Vagina (tissue), 2 donors: ENCODE measurements at places on chromosomes 12 and 14.

DNA sequence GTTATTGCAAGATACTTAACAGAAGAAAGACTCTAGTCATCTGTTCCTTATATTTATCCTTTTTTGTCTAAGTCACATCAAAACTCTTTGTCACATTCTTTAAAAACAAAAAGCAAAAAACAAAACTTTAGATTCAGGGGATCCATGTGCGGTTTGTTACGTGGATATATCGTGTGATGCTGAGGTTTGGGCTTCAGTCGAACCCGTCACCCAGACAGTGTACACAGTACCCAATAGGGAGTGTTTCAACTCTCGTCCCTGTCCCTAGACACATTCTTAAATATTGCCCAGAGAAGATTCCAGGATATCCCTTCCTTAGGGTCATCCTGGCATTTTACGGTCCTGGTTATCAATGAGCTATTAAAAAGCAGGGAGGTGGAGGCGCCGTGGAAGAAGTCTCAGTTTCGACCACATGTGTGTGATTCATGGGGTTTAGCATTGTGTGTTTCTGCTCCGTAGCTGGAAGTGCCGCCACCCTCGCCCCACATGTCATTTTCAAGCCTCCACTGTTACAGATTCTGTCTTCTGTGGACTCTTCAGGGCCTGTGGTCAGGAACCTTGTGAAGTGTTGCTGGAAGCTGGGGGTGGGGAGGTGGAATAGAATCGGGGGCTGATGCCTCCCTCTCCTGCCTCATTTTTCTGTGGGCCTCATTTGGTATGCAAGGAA is 19.9 kb downstream of the CCND2 start:
- DNase-seq, result no peak

GRCh38 chr12:44573723-44574122 is 302.4 kb downstream of the NELL2 start:
- no peak for DNase-seq

- DNase-seq, result no peak
Observed at GRCh38 chr12:131944601-131945251, 5.0 kb upstream of the EP400 start.

GRCh38 chr12:105330931-105331804 is 677 bp downstream of the C12orf75 start:
- DNase-seq, result no peak

DNA sequence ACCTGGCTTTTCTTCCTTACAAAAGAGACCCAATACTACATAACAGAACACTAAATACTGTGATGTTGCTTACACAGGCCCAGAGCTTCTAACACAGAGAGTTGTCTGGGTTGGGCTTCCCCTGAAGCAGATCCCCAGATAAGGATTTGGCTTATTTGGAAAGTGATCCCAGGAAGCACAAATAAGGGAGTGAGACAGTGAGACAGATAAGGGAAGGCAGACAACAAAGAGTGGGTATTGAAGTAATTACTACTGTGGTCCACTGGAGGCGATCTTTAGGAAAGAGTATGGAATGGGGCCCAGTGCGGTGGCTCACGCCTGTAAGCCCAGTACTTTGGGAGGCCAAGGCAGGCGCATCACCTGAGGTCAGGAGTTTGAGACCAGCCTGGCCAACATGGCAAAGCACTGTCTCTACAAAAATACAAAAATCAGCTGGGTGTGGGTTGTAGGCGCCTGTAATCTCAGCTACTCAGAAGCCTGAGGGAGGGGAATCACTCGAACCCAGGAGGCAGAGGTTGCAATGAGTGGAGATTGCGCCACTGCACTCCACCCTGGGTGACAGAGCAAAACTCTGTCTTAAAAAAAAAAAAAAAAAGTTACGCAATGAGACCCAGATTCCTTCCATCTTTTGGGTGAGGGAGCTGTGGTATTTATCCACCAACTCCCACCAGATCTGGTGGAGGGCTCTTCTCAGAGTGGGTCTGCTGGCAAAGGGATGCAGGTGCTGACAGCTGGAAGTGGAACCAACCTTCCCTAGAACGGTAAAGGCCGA is 10.2 kb upstream of the C12orf43 start:
- no peak for DNase-seq
